ENCODE measurements at places on chromosomes 12 and 14.
A peak's percentile ranks its signal among the peaks of the same experiment; 100 is the strongest.

GRCh38 chr12:89372584-89373370 is 20.5 kb upstream of the DUSP6 start:
- no peak for DNase-seq

DNA sequence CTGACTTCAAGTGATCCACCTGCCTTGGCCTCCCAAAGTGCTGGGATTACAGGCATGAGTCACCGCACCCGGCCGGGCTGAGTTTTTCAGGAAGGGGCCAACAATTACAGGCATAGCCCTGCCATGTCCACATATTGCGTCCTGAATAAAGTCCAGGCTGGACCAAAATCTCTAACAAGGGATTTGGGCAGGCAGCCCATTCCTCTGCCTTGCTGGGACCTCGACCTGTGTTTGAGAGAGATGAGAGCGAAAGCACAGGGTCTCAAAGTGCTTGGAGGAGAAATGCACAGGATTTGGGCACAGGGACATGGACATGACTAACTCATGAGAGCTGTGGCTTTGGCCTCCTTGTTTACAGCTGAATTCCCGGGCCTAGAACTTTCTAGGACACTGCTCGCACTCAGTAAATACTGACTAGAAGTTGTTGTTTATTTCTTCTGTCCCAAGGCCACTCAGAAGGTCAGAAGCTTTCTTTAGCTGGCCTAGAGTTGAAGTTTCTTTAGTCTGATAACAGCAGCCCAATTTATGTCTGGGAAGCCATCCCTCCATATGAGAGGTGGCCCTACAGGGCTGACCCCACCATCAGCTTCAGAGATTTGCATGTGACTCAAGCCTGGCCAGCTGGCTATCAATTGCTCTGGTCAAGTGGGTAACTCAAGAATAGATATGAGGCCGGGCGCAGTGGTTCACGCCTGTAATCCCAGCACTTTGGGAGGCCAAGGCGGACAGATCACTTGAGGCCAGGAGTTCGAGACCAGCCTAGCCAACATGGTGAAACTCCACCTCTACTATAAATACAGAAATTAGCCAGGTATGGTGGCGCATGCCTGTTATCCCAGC is 11.7 kb downstream of the CAMKK2 start:
- DNase-seq = no peak

DNA sequence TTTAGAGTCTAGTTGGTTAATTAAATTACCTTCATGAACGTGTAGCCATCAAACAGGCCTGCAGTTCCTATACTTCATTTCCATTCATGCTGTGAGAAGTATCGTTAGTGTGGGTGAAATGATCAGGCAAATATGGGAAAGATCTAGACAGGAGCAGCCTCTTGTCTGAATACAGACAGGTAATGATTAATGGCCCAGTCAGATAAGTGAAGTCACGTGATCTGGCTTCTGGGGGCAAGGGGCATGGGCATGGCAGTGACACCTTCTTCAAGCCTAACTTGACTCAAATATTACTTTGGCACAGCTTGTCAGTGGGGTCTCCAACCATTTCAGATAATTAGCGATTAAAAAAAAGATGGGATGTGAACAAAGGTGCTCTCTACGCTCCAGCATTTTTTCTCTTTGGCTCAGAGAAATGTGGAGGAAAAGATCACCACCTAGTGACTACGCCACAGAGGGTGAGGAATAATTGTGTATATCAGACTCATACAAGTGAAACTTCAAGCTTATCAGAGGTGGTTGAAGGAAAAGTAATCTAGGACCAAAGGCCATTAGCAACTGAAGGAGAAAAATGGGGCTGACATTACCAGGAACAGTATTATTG is 17.8 kb downstream of the GUCY2C start:
- no peak for DNase-seq

DNA sequence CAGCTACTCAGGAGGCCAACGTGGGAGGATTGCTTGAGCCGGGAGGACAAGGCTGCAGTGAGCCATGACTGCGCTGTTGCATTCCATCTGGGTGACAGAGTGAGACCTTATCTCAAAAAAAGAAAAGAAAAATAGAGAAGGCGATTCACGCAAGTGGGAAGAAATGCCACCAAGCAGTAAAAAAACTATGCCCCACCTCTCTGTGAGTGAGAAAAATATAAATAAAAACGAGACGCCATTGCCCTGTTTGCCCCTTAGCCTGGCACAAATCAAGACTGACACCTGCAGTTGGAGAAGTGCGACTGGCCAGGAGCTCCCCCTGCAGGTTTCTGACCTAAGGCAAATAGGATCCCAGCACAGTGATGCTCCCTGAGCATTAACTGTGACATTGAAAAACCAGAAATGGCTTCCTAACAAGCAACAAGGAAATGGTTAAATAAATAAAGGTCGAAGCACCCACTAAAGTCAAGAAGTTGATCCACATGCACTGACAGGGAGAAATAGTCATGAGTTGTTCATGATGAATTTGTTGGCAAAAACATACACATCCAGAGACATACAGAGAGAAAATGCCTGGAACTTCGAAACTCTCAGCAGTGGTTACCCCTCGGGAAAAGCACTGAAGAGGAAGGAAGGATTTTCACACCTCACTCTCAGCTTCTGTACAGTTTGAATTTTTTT is 21.1 kb downstream of the GSC start:
- DNase-seq = no peak

DNA sequence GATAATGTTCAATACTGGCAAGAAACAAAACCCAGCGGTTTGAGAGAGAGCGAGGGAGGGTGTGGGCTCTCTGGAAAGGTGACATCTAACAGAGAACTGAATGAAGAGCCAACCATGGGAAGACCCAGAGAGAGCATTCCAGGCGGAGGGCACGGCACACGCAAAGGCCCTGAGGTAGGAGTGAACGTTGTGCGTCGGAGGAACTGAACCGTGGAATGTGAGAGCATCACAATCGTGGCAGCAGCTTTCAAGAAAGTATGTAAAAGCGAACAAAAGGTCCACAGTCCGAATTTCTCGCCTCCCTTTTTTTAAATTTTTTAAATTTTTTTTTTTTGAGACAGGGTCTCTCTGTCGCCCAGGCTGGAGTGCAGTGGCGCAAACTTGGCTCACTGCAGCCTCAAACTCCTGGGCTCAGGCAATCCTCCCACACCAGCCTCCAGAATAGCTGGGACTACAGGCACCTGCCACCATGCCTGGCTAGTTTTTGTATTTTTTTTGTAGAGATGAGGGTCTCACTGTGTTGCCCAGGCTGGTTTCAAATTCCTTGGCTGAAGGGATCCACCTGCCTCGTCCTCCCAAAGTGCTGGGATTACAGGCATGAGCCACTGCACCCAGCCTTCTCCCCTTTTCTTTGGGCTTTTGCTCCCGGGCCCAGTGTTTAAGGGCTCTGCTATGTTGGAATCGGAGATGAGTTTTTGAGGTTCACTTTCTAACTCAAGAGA is 15.3 kb upstream of the SCARB1 start:
- DNase-seq = no peak

DNA sequence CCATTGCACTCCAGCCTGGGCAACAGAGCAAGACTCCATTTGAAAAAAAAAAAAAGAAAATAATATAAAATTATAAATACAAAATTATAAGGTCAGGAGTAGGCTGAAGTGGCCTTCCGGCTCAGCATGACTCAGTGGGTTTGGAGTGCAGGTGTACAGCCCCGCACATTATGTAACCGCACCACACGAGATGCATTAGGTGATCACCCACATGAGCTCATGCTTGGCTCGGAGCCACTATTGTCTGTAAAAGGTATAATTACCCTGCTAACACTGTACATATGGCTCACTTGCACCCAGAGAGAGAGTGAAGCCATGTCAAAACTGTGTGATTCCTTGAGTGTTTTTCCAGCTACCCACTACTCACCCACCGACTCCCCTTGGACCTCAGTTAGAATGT is 557.0 kb downstream of the SLC6A15 start:
- no peak for DNase-seq

GRCh38 chr12:15052691-15053090 is 79.8 kb downstream of the PDE6H start:
- DNase-seq = no peak

DNA sequence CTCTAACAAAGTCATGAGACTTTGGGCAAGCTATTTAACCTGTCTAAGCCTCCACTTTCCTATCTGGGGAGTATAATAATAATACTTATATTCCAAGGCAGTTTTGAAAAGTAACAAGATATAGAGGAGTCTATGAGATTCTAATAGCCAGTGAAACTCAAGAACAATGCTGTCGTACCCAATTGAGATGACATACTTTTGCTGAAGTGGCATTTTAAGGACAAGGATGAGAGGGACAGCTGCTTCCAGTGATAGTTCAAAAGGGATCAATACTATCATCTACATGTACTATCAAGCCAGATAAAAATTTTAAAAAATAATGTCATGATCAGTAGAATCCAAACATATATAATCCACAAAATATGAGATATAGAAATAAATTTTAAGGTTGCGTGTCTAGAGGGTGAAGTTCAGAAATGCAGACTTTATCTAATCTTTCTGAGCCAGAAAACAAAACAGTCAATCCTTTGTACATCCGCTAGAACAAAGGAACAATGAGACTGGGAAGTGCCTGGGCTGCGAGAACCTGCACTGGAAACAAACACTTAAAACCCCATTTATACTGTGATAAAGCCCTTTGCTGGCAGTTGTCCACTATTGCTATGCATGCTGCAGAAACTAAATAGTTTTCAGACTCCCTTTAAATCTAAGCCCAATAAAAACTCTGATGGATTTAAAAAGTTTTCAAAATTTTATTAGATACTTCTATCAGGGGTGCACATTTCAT is 38.6 kb downstream of the PTPRB start:
- no peak for DNase-seq

DNA sequence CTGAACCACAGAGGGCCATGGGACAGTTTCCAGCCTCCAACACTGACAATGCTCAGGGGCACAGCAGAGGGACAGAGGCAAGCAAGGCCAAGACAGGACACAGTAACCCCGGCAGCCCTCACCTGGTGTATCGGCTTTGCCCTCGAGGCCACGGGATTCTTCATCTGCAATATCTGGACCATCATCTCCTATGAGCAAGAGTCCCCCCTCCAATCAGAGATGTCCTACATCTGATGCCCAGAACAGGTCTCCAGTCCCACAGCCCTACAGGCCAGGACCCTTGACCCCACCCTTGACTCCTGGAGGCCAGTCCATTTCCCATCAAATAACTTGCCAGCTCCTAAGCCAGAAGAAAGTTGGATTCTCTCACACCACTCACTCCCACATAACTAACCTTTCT is 17.4 kb downstream of the KMT2D start:
- no peak for DNase-seq

GRCh38 chr12:6316921-6317692 is 6.6 kb downstream of the PLEKHG6 start:
- no peak for DNase-seq

- DNase-seq = no peak
Measured at GRCh38 chr14:41663473-41663850, 56.8 kb downstream of the LRFN5 start.

DNA sequence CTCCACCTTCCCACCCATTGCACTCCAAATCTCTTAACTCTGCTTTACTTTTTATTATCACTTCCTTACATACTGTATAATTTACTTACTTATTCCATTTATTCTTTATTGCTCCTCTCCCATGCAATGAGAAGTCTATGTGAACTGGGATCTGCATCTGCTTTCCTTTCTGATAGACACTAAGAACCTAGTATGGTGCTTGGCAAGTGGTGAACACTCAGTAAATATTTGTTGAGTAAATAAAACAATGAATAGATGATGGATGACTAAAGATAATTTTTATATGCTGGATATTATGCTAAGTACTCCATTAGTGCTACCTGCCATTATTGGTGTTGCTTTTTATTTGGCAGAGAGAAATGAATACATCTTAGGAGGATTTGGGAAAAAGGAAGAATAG is 151.0 kb downstream of the TPH2 start:
- DNase-seq = no peak

DNA sequence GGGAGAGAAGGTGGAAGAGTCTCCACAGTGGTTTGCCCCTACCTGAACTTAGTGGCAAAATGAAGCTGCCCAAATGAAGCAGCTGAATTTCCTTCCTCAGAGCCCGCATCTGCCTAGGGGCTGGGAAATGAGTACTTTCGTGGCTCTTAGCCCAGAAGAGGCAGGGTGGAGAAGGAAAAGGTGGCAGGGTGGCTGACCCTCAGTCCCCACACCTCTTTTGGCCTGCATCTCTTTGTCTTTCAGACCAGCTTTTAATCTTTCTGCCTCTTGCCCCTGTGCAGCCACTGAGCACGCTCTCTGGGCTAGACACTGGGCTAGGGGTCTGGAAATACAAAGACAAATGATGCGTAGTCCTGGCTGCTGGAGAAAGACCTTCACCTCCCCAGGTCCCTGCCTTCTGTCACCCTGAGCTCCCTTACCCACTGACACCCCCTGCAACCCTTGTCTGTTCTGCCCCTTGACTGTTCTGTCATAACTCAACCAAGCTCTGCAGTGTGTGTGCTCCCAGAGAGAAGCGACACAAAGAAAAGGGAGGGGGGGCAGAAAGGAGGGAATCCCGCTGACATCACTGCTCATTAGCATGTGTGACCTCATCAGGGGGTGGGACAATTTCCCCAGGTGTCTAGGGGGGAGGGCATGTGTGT is 371 bp upstream of the REM2 start:
- peak; percentile 62 for DNase-seq

GRCh38 chr14:99616832-99617800 is 13.1 kb upstream of the CCDC85C start:
- DNase-seq = no peak

DNA sequence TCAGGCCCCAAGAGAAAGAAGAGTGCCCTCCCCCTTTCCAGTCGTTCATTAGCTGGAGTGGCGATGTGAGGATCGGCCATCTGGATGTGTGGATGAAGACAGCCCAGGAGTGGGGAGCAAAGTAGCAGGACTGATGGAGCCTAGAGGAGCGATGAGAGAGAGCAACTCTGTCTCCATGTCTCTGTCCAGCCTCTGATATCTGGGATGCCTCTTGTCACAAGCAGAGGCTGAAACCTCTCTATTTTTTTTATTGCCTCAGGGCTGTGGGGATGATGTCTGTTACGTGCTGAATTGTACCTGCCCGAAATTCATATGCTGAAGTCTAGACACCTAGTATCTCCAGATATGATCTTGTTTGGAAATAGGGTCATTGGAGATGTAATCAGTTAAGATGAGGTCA is 2.7 kb downstream of the SERPINA11 start:
- no peak for DNase-seq

- DNase-seq = no peak
Measured at GRCh38 chr12:105922670-105923102, 216.1 kb downstream of the NUAK1 start.

GRCh38 chr12:75481013-75481705 is 604 bp downstream of the GLIPR1 start:
- no peak for DNase-seq

- no peak for DNase-seq
Measured at GRCh38 chr14:99675951-99676350, 8.1 kb upstream of the CYP46A1 start.

DNA sequence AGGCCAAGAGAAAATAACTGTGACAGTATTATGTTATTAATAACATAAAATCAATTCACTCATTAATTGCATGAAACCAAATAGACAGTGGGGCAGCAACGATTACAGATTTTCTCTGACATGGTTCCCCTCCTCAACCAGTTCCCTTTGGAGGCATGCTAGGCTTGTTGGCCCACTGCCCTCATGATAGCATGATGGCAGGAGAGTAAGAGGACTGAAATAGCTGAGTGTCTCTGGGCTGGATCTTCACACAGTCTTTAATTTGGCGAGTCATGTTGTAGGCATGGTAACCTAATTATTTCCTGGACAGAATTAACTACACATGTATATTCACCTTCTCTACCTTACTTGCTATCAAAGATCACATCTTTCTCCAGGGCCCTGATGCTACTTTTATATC is 266.2 kb upstream of the PELI2 start:
- no peak for DNase-seq
